ENCODE measurements at places on chromosomes 1 and 21.

- DNase-seq: no peak
These were observed 32.2 kb upstream of the CD1D start for GRCh38 chr1:158148468-158148867.

DNA sequence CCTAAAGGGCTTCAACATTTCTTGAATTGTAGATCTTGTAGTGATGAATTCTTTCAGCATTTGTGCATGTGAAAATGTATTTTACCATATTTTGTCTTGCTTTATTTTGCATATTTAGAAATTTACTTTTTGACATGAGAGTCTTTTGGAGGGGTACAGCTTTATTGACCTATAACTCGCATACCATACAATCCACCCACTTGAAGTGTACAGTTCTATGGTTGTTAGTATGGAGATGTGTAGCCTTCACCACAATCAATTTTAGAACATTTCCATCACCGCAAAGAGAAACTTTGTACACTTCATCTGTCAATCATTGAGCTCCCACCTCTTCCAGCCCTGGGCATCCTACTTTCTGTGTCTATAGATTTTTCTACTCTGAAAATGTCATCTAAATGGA is 7.2 kb upstream of the MIA3 start:
- no peak for DNase-seq

GRCh38 chr1:47231301-47232186 is 481 bp downstream of the TAL1 start:
- peak; percentile 50 for DNase-seq

GRCh38 chr1:58075188-58075578 is 471.3 kb downstream of the OMA1 start:
- DNase-seq: no peak

- DNase-seq: no peak
These were observed 28.0 kb downstream of the TIAM1 start for GRCh38 chr21:31316072-31316471.

- no peak for DNase-seq
These were observed 786.6 kb upstream of the RGS18 start for GRCh38 chr1:191371626-191372025.

DNA sequence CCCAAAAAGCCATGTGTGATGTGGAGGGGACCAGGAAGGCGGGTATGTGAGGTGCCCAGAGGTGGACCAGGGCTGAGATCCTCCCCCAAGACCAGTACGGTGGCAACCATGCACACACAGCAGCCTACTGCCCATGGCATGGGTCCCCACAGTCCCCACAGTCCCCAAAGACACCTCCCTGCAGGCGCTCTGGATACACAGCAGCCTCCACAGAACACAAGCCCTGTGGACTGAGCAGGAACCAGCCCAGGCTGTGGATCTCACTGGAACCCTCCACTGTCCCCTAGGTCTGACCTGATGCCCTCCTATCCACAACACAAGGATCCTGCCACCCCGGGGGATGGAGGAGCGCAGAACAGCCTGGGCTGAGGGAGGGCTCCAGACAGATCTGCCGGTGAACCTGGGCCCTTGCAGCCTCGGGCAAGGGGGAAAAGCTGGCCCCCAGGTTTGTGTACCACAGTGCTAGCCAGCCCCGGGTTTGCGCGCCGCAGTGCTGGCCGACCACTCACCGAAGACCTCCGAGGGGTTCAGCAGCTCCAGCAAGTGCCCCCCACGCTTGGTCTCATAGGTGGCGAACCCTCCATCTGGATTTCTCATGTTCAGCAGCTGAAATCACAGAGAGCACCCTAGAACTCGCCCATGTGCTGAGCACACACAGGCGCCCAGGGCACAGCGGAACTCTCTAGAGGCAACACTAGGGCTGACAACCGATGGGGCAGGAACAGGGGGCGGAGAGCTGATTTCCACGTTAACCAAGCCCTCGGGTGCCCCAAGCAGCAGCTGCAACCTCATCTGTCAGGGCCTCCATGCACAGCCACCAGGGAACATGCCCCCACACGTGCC is 22.1 kb upstream of the SPATC1L start:
- DNase-seq: no peak

DNA sequence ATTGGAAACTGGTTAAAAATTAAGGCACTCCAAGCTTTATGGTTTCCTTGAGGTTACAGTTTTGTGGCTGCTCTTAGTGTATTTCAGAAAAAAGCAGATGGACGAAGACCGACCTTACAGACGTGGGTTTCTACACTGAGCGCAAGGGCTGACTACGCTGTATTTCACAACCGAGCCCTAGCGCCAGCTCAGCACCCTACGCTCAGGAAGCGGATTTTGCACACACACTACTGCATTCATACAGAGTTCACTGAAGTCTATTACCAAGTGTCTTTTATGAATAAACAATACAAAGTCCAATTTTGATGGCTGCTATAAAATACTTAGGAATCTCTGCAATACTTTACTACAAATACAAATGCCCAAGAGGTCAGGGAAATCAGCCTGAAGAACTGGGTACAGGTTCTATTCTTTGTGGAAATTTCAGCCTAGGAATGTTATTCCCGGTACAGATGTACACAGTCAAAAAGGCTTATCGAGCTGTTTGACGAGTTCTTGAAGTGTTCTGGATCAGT is 23.8 kb downstream of the PTTG1IP start:
- DNase-seq: no peak

DNA sequence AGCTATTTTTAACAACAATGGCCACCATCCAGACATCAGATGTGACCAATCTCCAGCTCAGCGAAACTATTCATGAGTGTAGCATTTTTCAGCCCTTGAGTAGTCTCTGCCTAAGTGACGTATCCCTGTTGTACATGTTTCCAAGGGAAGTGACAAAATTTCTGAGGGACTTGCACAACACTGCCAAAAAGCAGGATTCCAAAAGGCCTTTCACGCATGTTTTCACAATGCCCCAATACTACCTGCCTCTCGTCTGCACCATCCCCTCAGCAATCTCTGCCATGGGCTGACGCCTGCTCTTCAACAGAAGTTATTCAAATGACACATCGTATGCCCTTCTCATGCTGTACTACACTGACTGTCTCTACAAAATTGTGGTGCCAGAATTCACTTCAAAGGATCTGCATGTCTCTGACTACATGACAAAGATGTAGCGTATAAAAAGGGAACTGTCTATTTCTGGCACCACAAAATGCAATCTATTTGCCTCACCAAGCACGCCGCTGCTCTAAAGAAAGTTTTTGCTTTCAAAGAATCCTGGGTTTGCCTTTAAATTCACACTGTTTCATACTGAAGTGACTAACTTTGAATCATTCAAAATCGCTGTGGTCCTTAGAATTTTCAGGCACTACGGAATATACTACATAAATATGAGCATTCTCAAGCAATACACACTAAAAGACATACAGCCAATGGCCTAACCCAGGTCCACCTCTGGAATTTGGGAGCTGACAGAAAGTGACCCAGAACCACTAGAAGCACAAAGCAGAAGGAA is 32.9 kb downstream of the JAK1 start:
- DNase-seq: peak; percentile 98

GRCh38 chr1:97911266-97912215 is 9.3 kb downstream of the DPYD start:
- DNase-seq: no peak

GRCh38 chr1:206709772-206710459 is 25.2 kb downstream of the MAPKAPK2 start:
- peak; percentile 46 for DNase-seq

GRCh38 chr1:248905662-248906008 is 400 bp upstream of the PGBD2 start:
- no peak for DNase-seq

- DNase-seq: peak; percentile 73
These were observed 4.4 kb upstream of the ADAMTS1 start for GRCh38 chr21:26849428-26850115.

DNA sequence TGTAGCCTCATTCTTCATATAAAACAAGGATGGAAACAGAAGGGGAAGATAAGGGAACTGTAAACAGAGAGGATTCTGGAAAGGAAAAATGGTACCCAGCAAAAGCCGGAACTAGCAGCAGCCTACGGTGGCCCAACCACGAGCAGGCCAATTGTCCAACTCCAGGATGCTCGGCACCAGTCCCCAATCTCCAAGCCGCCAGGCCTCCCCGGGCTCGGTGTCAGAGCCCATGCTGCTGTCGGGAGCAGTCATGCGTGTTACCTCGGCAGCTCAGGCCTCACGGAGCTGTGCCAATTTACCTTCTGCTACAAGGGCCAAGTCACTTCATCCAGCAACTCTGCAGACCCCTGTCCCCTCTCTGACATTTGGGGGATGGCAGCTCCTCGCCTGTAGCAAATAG is 130.8 kb downstream of the ZBTB18 start:
- no peak for DNase-seq

DNA sequence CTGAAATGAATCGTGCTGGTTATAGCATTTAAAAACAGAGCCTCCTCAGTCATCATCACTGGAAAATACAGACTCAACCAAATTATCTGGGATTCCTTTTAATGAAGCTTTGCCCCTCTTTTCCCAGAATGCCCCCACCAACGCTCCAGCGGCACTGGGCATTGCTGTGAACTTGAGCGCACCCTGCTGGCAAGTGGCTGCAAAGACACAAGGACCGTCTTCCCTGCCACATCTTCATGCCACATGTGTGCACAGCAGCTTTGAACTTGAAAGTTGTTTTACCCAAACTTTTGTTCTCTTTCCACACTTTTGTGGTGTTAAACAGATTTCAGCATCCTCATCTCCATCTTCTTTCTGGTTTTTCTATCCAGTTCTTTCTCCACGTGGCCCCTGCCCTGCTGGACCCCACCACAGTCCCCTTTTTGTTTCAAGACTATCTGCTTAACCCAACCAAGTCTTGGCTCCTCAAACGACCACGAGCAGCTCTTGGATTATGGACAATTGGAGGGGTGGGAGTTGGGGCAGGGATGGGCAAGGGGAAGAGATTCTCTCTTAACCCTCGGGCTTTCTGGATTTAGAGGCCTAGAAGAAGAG is 12.8 kb upstream of the LMX1A start:
- peak; percentile 49 for DNase-seq

- no peak for DNase-seq
These were observed 86.8 kb downstream of the SPATA17 start for GRCh38 chr1:217717959-217718358.

GRCh38 chr1:159561497-159561896 is 25.7 kb upstream of the OR10J5 start:
- no peak for DNase-seq

DNA sequence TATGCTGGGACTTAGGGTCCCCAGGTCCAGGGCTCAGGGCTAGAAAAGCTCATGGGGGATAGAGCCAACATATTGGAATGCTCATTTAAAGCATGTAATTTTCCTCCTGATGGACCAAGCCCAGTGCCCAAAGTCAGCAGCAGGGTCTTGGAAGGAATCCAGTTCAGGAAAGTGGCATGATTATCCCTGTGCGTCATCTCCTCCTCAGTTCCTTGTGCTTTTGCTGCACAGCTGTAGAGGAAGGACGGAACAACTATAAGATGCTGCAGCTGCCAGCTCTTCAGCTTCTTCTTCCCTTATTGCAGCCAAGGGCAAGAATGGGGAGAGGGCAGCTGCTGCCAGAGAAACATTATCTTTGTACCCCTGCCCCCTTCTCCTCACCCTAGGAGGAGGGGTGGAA is 58.4 kb downstream of the OVGP1 start:
- no peak for DNase-seq

DNA sequence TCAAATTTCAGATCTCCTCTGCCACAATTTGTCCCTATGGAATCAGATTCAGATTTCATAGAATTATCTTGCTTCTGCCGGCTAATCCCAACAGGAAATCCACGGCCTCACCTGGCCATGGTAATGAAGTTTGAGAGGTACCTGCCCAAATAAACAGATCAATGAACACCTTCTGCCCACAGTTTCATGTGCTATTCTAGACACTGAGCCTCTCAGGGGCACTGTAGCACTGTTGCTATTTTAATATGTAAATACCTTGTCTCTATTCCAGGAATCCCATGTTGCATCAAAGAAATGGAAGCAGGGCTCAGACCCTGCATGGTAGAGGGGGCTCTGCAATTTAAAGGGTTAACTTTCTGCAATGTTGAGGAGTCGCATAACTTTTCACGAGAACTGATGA is 593.1 kb downstream of the PTBP2 start:
- DNase-seq: no peak

DNA sequence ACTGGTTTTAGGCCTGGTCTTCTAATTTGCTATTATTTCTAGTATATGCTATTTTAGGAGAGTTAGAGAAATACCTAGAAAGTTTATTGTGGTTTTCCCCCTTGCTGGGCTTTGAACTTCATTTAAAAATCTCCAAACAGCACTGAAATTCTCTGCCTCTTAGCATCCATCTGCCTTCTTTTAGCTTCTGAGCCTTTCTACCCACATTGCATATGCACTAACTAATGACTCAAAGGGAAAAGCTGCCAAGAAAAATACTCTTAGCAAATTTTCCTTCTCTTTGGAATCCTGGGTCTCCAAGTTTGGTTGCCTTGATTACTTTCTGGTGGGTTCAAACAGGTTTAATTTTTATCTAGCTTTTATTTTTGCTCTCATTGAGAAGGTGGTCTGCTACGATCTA is 408.4 kb upstream of the PTBP2 start:
- DNase-seq: peak; percentile 46

- DNase-seq: peak; percentile 12
These were observed 124.6 kb downstream of the OLFML2B start for GRCh38 chr1:161899091-161899490.

DNA sequence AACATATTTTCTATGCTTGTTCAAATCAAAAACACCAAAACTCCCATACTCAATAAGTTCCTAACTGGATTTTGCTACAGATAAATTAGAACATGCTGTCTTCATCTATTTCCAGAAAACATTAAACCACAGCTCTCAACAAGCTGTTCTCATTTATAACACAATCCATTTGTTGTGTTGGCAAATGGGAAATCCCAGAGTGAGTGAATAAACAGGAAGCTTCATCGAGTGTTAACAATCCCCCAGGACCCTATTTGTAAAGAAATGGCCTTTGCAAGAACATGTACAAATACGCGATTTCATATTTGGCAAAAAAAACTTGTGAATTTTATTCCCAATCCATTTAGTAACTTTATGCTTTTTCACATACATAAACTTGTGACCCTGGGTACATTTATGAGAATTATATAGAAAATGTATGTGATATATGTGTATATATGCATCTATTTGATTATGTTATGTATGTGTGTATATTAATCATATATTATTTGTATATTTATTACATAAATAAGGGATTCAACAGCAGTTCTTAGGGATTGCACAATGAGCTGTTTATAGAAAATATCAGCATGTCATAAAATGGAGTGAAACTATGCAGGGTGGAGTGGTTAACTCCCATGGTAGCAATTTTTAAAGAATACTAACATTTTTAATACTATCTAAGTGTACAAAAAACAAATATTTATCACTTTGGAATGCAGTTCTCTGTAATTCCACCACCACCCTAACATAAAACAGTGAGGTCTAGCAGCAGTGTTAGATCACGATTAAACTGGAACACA is 160.0 kb downstream of the NEGR1 start:
- DNase-seq: peak; percentile 1

- DNase-seq: no peak
These were observed 2.9 kb downstream of the CD1B start for GRCh38 chr1:158328426-158328825.

GRCh38 chr1:221865808-221866207 is 123.9 kb upstream of the DUSP10 start:
- DNase-seq: no peak

GRCh38 chr1:211114446-211114845 is 19.5 kb downstream of the KCNH1 start:
- no peak for DNase-seq

GRCh38 chr21:46091631-46092025 is 6.3 kb upstream of the COL6A2 start:
- DNase-seq: no peak
